Left renal cortex interstitium (tissue), 4 donors: ENCODE measurements at places on chromosomes 3 and 15.

GRCh38 chr3:194939532-194939909 is 253.8 kb downstream of the FAM43A start:
- no peak for DNase-seq

DNA sequence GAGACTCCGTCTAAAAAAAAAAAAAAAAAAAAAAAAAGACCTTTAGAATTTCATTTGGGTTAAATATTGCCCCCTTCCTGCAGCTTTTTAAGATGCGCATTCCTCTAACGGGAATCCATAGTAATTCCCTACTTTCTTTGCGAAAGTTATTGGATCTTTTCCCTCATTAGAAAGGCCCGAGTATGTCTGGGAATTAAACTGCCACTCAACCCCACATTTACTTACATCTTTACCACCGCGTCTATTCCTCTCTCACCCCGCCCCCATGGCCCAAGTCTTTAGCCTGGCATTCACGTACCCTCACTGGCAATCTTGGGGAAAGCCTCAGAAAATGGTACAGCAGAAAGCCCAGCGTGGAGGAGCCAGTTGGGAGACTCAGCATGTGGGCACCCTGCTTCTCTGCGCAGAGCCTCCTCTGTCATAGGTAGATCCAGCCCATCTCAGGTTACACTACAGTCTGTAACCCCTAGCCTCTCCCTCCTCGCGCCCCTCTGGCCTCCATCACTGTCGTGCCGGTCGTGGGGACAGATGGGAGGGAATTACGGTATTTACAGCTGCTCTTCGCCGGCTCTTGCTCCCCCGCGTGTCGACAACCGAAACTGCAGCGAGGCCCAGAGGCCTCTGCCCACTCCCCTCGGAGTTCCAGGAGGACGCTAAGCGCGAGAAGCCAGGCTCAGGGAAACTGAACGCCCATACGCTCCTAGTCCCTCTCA is 6.4 kb upstream of the ANKDD1A start:
- no peak for DNase-seq

GRCh38 chr15:60390871-60391501 is 6.8 kb downstream of the ANXA2 start:
- no peak for DNase-seq

GRCh38 chr15:56915888-56916287 is 2.6 kb upstream of the TCF12 start:
- DNase-seq = no peak

DNA sequence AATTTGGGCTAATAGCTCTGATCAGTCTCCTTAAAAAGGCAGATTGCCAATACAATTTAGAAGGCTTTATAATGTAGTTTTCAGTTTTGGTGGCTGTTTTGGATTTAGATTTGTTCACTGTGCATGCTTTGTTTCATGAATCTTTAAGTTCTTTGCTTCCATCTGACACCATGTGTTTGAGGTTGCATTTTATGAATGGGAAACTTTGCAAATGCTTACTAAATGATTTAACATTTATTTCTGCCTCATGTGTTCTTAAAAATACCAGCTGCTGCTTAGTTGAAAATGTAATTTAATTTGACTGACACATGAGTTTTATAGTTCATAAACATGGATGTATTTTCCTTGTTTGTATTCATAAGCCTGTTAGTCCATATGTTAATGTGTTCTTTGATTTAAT is 78.6 kb downstream of the RNF13 start:
- no peak for DNase-seq

- no peak for DNase-seq
These were observed 106.0 kb upstream of the ADPGK start for GRCh38 chr15:72889545-72889944.

DNA sequence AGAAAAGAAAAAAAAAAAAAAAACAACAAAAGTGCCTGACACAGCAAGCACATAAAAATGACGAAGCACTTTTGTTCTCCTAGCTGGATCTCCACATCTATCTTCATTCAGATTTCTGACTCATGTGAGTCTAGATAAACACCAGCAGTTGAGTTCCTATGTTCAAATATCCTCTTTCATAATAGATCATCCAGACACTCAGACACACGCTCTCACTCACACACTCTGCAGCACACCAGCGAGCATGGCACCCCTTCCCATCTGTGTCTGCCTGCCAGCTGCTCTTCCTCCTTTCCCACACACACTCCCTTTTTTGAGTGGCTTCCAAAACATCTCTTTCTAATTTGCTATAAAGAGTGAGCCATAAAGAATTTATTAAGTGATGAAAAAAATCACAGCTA is 19.8 kb upstream of the CELF6 start:
- DNase-seq = no peak

DNA sequence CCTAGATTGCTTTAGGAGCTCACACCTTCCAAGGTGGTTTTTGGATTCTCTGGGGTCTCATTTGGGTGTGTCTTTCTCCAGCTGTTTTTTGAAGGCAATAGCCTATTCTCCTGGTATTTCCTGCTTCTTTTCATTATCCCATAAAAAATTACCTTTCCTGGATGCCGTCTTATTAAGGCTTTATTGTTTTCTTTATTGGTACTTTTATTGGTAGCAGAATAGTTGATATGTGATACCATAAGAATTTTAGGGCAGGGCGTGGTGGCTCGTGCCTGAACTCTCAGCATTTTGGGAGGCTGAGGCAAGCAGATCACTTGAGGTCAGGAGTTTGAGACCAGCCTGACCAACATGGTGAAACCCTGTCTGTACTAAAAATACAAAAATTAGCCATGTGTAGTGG is 18.3 kb upstream of the MEF2A start:
- DNase-seq = no peak

GRCh38 chr3:50189274-50189673 is 2.1 kb upstream of the GNAT1 start:
- DNase-seq = no peak

DNA sequence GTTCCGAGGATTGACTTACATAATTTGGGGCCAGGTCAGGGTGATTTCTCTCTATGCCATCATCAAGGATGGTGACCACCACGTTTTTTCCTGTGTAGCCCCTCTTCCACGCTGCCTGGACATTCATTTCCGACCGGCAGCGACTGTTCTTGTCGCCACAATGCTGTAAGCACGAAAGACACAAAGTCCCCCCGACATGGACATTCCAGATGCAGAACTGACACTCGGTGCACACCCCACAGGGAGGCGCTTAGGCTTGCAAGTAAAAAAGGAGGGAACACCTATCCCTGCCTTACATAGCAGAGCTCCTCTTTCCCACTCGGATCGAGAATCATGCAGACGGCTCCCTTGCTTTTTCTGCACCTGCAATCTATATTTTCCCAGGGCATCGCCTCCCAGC is 58.2 kb downstream of the PCSK6 start:
- no peak for DNase-seq

- DNase-seq = no peak
These were observed 129.0 kb downstream of the RPL22L1 start for GRCh38 chr3:170740726-170741591.

- no peak for DNase-seq
These were observed 22.9 kb downstream of the MITF start for GRCh38 chr3:69761896-69762767.

GRCh38 chr3:146342989-146343388 is 92.1 kb upstream of the PLSCR4 start:
- no peak for DNase-seq

DNA sequence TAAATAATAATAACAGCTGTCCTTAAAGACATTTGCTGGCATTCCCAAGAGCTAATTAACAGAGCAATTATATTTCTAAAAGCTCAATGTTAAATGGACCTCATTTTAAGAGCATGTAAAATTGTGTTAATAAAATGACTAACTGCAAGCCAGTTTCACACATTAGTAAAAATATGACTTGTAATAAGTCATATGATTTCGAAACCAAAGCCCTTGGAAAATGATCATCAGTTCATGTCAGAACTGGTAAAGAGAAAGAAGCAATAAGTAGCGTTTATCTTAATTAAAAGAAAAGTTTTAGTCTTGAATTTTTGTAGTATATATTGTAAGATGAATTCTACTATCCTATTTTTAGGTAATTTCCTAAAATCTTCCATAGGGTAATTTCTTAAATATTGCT is 310.7 kb downstream of the CNTN3 start:
- no peak for DNase-seq

DNA sequence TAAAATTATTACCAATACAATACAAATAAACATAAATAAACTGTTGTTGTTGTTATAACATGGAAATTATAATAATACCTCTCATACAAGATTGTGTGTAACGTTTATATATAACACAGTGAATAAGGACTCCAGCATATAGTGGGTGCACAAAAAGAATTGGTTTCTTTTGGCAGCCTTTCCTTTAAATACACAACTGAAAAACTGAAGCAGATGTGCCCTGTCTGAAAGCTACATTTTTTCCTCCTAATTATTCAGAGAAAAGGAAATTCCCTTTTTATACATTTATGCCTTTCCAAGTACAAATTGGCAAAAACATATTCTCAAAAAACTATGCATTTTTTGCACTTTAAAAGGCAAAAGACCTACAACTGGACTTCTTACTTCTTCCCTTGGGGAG is 928.9 kb upstream of the NR2F2 start:
- DNase-seq = no peak

- DNase-seq = no peak
These were observed 53.3 kb downstream of the GJD2 start for GRCh38 chr15:34701536-34701935.

- no peak for DNase-seq
These were observed 11.1 kb upstream of the PLXND1 start for GRCh38 chr3:129617381-129618185.

DNA sequence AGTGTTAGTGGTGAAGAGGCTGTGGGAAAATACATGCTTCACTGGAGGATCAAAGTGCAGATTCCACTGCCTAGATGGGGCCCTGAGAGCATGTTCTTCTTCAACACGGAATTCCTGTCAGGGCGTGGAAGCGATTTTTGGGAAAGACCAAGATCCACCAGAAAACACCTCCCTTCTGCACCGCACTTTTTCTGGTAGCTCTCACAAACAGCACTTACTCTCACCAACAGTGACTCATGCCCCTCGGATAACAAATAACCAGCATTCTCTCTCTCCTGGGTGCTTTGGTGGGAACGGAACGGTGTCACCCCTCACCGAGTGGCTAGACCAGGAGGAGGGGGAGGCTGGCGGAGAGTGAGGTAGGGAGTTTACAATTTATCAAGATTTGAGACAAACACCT is 40.1 kb downstream of the ADAMTSL3 start:
- DNase-seq = no peak

- DNase-seq = no peak
These were observed 282.9 kb upstream of the ZPLD1 start for GRCh38 chr3:102151935-102152334.

DNA sequence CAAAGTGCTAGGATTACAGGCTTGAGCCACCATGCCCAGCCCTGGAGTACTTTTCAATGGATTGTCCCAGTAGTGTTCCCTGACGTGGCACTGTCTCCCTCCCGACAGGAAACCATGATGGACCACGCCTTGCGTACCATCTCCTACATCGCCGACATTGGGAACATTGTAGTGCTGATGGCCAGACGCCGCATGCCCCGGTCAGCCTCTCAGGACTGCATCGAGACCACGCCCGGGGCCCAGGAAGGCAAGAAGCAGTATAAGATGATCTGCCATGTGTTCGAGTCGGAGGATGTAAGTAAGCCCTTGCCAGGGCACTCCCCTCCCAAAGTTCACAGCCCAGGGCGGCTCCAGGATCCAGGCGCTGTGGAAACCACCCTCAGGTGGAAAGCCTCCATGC is 168.1 kb downstream of the NSMCE3 start:
- DNase-seq = no peak

DNA sequence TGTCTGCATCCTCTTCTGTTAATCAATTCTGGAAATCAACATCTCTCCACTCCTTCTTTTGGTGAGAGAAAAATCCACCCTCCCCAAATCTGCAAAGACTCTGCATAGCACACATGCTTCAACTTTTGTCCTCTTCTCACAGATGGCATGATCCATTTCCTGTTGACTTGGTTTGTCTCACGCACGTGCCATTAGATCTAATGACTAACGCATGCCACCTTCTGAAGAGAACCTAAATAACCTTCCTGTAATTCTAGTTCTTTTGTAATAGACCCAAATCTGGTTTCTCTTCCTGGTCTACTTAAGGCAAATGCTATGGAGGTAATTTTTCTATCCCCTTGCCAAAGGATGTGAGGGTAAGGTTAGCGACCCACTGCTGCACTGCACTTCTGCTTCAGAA is 51.0 kb upstream of the ATOSA start:
- DNase-seq = no peak

GRCh38 chr3:172315401-172316091 is 132.7 kb downstream of the GHSR start:
- DNase-seq = no peak

DNA sequence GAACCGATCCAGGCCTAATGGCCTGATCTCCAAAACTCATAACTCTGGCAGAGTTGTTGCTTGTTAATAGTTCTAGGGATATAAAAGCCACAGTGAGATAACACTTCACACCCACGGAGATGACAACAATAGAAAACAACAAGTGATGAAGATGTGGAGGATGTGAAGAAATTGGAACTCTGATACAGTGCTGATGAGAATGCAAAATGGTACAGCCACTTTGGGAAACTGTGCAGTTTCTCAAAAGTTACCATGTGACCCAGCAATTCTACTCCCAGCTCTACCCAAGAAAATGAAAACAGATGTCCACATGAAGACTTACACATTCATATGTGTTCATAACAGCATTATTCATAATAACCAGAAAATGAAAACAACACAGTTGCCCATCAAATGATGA is 3.8 kb downstream of the CMTM7 start:
- DNase-seq = no peak

DNA sequence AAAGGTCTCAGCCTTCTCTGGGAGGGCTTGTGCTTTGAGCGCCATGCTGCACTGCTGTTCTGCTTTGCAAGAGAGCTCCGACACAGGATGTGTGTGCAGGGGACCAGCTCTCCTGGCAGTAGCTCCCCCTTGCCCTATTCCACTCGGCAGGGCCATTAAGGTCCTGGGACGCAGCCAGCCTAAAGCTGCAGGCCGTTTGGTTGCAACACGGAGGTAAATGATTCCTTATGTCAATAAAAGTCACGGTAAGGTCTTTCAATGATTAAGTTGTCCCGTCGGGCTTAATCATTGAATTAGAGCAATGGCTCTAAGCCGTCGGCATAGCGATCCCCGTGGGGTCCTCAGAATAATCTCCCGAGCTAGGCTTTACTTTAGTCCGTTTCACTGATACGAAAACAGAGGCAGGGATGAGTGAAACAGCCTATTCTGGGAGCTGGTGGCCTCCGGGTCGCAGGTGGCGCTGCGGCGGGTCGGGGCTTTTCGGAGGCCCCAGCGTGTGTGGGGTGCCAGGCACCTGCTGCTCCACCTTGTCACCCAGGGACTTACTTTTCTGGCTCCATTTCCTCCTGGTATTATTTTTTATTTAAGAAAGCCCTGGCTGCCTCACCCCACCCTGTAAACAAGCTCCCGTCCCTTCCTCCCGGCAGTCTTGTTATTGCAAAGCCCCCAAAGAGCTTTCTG is 525.2 kb downstream of the OCA2 start:
- DNase-seq = no peak

GRCh38 chr3:194095464-194095863 is 40.5 kb upstream of the HES1 start:
- no peak for DNase-seq
